ENCODE measurements at places on chromosomes 3 and 15. TPM values are rescaled to one million over a fixed set of nuclear protein-coding genes. Genes with fewer than 3 reads are reported as not detected.
A peak's percentile ranks its signal among the peaks of the same experiment; 100 is the strongest.

GRCh38 chr3:129312021-129312639 is 33.5 kb downstream of the HMCES start:
- no peaks in the 10 kb centered on the region for H3K36me3 ChIP-seq
- no peak overlapping the region for H3K4me3 ChIP-seq
- H3K27me3 ChIP-seq: no peaks in the 10 kb centered on the region
- H3K4me1 ChIP-seq: peaks cover 27% of the 10 kb centered on the region

GRCh38 chr15:30870681-30871080 is 33.0 kb upstream of the FAN1 start:
- no peak for DNase-seq
- no peaks in the 10 kb centered on the region for H3K4me1 ChIP-seq
- no peak overlapping the region for H3K27ac ChIP-seq
- no peak overlapping the region for H3K4me3 ChIP-seq

GRCh38 chr3:56694867-56695683 is 12.0 kb upstream of the TASOR start:
- H3K4me1 ChIP-seq: peaks cover 30% of the 10 kb centered on the region
- peak; percentile 81 for DNase-seq
- H3K4me3 ChIP-seq: no peak overlapping the region
- no peaks in the 10 kb centered on the region for H3K27me3 ChIP-seq

- H3K4me1 ChIP-seq: no peaks in the 10 kb centered on the region
- H3K4me3 ChIP-seq: no peak overlapping the region
- no peaks in the 10 kb centered on the region for H3K36me3 ChIP-seq
- H3K27ac ChIP-seq: no peak overlapping the region
- DNase-seq: no peak
Measured at GRCh38 chr3:127339928-127340861, 52.3 kb upstream of the PRR20G start.

Gene CYP1A1
- total RNA-seq: not detected

Data from CD4-positive, alpha-beta T cell (primary cell).